ENCODE measurements at places on chromosomes 6 and 20.

DNA sequence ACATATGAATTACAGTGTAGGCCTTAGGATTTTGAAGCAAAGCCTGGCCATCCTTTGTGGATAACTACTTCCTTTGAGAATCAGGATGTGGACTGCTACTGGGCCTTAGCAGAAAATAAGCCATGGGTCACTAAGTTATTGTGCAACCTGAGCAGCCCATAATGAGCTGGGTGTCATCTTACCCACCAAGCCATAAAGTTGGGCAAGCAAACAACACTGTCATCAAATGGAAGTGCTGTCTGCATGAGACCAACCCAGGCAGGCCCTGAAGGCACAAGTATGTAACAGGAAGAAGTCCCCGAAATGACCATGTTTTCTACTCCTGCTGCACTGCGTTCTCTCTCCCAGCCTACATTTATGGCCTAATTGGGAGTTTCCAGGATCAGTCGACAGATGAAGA, 205.6 kb upstream of the GGTLC1 start:
- DNase-seq: no peak

DNA sequence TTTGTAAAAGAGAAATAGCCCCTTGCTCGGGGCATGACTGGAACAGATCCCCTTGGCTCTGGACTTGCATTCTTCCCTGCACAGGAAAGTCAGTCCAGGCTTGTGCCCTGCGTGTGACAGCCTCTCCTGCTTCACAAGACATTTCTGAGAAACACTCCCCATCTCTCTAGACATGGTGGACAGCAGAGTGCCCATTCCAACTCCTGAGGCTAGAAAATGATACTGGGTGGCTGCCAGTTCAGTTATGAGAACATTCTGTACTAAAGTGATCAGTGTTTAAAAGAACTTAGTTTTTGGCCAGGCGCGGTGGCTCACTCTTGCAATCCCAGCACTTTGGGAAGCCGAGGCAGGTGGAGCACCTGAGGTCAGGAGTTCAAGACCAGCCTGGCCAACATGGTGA, 41.3 kb downstream of the TGM3 start:
- no peak for DNase-seq

GRCh38 chr6:144185133-144185836, 35.0 kb downstream of the STX11 start:
- DNase-seq: no peak

GRCh38 chr20:7959484-7959883, 19.2 kb upstream of the HAO1 start:
- DNase-seq: no peak

- no peak for DNase-seq
Measured at GRCh38 chr6:93088621-93089501, 330.5 kb downstream of the EPHA7 start.

- DNase-seq: no peak
Measured at GRCh38 chr6:80489911-80490635, 383.6 kb downstream of the BCKDHB start.

- no peak for DNase-seq
Measured at GRCh38 chr6:170091639-170092579, 199.0 kb downstream of the DLL1 start.

GRCh38 chr6:9401960-9402359, 966.6 kb upstream of the SLC35B3 start:
- no peak for DNase-seq

- DNase-seq: no peak
Measured at GRCh38 chr20:54267483-54268003, 59.7 kb downstream of the PFDN4 start.

DNA sequence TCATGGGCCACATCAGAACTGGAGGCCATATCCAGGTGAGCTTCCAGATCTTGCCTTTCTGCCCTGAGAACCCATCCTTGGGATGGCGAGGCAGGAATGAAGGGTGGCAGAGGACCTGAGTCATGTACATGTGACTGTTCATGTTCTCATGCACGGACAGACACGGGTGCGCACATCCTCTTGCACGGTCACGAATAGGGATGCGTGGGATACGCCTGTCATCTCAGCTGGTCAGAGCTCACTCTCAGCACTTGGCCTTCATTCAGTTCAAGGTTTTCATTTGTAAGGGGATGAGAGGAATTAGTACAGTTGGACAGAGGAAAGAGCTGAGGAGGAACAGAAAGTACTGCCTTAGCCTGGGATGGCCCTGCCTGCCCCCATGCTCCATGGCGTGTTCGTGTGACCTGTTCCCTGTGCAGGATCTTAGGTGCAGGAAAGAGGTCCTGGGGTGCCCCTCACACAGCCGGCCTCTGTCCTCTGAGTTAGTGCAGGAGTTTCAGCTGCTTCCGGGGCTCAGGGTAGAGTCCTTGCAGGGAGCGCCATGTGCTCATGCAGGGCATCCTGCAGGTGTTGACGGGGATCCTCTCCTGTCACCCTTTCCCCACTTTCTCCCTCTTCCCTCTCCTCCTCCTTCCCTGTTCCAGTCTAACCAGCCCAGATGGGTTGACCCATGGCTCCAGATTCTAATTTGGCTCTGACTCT, 173.4 kb downstream of the DTNBP1 start:
- DNase-seq: no peak

- DNase-seq: no peak
Measured at GRCh38 chr6:28537509-28538140, 11.9 kb downstream of the GPX5 start.

GRCh38 chr6:64861039-64861651, 845.9 kb downstream of the EYS start:
- no peak for DNase-seq

DNA sequence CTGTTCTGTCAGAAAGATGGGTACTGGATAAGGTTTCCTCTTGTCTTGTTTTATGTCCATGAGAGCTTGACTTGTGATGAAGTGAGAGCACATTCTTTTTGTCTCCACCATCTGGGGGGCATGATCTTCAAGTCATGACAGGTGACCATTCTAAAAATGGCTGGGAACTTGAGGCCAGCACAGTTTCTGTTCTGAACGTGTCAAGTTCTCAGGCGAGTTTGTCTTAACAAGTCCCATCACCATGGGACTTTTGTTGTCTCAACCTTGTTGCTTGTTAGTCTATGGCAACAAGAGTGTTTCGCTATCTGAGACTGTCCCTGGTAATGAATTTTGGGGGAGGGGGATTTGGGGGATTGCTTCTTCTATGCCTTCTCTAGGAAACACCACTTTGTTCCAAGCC, 25.6 kb upstream of the ENPP4 start:
- DNase-seq: no peak

- no peak for DNase-seq
Measured at GRCh38 chr6:127267646-127268625, 1.3 kb downstream of the RNF146 start.

DNA sequence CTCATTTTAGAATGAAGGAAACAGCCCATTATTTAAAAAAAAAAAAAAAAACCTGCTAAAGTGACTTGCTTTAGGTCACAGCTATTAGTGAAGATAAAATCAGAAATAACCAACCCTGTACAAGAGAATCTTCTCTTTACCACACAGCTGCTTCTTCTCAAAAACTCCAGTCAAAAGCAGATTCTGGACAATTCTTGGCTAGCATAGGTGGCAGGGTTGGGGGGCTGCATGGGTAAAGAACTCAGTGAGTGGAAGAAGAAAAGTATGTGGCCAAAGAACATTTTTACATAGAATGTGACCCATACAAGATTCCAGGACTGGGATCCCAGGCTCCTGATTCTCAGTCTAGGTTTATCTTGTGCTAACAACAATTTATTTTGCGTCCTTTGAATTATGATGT, 9.4 kb upstream of the FRK start:
- no peak for DNase-seq

DNA sequence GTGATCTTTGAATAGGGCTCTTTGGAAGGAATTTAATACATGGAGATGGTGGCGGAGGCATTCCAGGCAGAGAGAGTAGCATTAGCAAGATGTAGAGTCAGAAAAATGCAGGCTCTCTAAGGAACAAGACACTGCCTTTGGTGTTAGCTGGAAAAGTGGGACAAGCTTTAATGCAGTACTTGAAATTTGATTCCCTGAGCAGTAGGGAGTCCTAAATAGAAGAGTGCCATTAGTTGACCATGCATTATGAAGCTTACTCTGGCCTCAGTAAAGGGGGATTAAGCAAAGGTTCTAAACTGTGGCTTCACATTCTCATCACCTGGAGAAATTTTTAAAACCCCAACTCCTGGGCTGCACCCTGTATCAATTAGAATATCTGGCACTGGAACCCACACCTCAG, 494.8 kb upstream of the SOX4 start:
- DNase-seq: no peak

DNA sequence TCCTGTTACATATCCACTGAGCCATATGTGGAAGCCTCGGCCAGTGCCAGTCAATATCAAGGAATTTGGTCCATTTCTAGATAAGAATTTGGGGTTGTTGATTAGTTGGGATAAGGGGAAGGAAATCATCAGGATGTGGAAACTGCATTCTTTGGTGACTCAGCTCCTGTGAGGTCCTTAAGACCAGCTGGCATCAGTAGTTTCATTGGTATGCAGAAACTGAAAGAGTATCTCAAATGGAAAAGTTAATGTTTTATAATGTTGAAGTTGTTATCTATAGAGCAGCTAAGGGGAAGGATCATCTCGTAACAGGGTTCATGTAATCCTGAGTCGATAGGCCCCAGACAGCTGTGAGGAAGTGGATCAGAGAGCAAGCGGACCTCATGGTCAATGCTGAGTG, 87.9 kb upstream of the PRND start:
- no peak for DNase-seq

GRCh38 chr6:113461153-113461932, 395.8 kb upstream of the MARCKS start:
- DNase-seq: no peak

- DNase-seq: no peak
Measured at GRCh38 chr20:1628621-1629020, 8.8 kb upstream of the SIRPB1 start.

GRCh38 chr6:32885698-32886286, 31.8 kb downstream of the PSMB9 start:
- no peak for DNase-seq

GRCh38 chr6:1498491-1499113, 109.2 kb downstream of the FOXF2 start:
- DNase-seq: no peak

- DNase-seq: no peak
Measured at GRCh38 chr6:13217206-13217905, 111.0 kb downstream of the TBC1D7 start.

GRCh38 chr20:60816901-60817300, 435.2 kb upstream of the CDH4 start:
- no peak for DNase-seq

DNA sequence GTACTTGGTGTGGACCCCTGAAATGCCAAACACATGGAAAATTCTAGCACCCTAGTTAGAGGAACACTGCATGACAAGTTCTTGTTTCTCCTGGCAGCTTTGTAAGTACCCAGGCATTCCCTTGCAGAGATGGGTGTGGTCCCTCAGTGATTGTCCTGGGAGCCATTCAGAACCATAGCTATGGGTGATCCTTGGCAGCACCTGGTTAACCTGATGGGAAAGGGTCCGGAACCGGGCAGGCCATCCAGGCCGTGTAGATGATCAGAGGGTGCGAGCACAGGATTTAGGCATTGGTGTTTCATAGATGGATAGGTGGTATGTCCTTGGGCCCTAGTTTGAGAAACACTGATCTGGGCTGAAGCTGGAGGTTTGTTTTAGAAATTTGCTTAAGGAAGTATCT, 95.8 kb downstream of the RPP40 start:
- DNase-seq: no peak

DNA sequence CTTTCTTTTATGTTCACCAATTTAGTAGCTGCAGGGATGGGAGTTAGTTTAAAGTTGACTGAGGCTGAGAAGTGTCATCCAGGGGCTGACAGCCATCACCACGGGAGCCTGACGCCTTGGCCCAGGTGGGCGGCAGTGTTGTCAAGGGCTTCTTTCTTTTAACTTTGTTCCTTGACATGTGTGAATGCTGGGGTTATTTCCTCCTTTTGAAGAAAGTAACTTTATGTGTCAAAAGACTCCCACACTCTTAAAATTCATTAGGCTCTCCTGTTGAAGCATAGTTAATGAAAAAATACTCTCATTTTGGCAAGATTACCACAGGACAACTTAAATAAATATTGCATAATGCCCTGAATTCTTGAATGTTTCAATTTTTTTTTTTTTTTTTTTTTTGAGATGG, 50.0 kb downstream of the SASH1 start:
- DNase-seq: no peak

DNA sequence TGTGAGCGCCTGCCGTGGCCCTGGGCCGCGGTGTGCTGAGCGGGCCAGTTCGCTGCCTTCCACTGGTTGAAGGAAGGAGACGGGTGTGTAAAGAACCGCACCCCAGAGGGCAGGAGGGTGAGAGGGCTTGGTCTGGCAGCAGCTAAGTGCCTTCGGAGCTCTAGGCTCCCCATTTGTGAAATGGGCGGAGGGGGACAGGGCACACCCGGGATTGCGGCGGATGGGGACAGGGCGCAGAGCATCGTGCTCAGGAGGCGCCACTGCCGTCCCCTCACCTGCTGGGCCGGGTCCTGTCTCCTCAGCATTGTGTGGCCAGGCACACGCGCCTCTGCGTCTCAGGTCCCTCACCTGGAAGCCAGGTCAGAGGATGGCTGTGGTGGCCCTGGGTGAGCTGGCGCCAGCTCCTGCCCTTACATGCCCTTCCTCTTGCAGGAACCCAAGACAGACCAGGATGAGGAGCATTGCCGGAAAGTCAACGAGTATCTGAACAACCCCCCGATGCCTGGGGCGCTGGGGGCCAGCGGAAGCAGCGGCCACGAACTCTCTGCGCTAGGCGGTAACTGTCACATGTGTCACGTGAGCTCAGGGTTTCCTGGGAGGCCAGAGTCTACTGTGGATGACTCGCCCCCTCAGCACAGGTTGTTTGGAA, 3.1 kb downstream of the ADRM1 start:
- DNase-seq: no peak

DNA sequence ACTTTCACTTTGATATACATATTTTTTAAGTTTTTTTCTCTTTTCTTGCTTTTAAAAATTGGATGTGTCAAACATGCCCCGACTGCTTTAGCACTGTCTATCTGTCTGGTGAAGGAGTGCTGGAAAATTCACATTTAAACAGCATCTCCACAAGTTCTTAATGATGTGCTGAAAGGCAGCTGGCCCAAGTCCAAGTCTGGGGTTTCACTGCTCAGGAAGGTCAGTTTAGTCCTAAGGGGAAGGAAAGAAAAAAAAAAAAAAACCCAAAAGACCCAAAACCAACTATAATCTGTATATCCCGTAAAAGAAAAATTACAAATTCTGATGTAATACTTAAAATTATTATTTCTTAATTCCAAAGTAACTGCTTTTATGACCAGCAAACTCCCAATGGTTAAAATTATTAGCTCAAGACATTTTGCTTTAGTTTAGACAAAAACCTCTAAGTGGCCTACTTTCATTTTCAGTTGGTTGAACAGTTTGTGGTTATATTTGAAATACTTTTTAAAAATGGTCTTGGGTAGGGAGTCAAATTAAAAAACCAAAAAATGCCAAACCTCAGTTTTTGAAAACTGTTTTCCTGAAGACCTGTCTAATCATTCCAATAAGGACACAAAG, 79.5 kb upstream of the PREP start:
- no peak for DNase-seq

Data from D721Med (cell line).